ENCODE measurements at places on chromosomes 3 and 15.
A peak's percentile ranks its signal among the peaks of the same experiment; 100 is the strongest.

GRCh38 chr15:66938114-66938830 is 127.1 kb upstream of the SMAD3 start:
- DNase-seq = no peak

DNA sequence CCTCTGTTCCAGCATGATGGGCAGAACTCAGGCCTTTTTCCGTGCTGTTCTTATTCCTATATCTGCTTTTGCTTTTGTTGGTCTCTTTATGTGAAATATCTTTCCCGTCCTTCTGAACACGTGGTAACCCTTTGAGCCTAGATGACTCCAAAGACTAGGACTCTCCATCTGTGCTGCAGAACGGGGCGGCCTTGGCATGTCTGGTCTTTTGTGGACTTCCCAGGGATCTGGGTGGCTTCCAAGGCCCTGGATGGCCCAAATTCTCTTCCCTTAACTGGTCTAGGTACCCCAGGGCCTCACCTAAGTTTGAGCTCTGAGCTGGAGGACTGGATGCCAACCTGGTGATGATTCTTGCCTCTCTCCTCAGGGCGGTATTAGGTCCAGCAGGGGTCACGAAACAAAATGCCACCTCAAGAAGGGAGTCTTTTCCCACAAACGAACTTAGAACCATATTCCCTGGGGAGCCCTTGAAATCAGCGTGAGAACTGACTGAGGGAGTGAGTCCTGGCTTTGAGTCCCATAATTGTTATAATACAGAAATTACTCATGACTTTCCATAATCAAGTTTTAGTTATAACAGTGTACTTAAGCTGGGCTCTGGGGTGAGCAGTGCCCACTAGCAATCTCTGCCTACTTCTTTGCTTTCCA is 13.8 kb downstream of the TLNRD1 start:
- DNase-seq = no peak

GRCh38 chr15:100760357-100760903 is 119.2 kb upstream of the ALDH1A3 start:
- DNase-seq = no peak

- no peak for DNase-seq
Measured at GRCh38 chr3:115301364-115301860, 154.3 kb upstream of the ZBTB20 start.

DNA sequence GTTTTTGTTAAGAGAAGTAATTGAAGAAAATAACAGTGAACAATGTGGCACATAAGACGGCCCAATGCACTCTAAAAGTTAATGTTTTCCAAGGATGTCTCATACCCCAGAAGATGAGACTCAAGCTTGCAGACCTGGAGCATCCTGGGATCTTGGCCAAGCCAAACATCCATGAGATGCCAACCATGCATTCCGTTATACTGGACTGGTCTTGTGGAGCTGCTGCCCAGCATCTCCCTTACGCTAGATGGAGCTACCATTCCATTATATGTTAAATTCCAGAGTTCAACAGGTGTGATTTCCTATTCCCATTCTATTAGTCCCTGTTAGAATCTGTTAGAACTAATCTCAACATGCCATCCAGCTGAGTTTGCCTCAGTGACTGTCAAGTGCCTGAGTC is 181.8 kb downstream of the PDCD6IP start:
- DNase-seq = no peak

GRCh38 chr3:66372681-66373350 is 128.0 kb downstream of the LRIG1 start:
- DNase-seq = peak; percentile 10

DNA sequence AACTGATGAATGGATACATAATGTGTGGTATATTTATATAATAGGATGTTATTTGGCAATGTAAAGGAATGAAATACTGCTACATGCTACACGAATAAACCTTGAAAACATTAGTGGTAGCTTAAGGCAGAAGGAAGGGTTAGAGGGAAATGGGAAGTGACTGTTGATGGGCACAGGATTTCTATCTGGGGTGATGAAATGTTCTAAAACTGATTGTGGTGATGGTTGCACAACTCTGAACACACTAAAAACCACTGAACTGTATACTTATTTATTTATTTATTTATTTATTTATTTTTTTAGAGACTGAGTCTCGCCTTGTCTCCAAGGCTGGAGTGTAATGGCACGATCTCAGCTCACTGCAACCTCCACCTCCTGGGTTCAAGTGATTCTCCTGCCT is 24.8 kb upstream of the SHISA5 start:
- DNase-seq = no peak

DNA sequence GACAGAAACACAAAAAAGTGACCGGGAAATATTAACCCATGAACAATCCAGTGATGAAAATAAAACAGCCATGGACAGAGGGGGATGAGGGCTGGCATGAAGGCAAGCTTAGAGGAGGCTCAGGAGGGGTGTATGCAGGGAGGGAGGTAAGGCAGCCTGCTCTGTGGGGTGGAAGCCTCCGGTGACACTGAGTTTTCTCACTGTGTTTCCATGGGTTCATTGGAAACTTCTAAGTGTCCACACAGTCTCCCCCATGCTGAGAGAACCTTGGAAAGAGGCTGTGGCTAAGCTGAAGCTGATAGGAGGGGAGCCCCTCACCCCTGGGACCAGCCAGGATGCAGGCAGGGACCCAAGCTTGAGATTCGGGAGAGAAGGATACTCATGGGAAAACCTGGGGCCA is 6.8 kb upstream of the SKOR1 start:
- no peak for DNase-seq

GRCh38 chr15:80816936-80817335 is 37.8 kb downstream of the CEMIP start:
- no peak for DNase-seq

GRCh38 chr3:76198086-76198485 is 412.7 kb upstream of the ZNF717 start:
- DNase-seq = no peak

DNA sequence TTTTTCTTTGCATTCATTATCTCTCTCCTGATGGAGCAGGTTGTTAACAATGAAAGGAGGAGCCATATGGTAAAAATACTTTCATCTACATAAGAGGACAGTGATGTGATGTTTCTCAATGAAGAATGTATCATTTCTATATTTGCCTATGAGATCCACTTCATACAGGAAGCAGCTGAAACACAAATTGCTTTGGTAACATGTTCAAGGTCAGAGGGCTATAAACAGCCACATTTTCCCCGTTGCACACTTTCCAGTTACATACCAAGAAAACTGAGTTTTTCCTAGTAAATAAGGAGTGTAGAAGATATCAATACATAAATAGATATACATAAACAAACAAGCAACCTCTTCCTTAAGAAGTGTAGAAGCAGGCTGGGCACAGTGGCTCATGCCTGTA is 32.6 kb upstream of the GYG1 start:
- DNase-seq = no peak

DNA sequence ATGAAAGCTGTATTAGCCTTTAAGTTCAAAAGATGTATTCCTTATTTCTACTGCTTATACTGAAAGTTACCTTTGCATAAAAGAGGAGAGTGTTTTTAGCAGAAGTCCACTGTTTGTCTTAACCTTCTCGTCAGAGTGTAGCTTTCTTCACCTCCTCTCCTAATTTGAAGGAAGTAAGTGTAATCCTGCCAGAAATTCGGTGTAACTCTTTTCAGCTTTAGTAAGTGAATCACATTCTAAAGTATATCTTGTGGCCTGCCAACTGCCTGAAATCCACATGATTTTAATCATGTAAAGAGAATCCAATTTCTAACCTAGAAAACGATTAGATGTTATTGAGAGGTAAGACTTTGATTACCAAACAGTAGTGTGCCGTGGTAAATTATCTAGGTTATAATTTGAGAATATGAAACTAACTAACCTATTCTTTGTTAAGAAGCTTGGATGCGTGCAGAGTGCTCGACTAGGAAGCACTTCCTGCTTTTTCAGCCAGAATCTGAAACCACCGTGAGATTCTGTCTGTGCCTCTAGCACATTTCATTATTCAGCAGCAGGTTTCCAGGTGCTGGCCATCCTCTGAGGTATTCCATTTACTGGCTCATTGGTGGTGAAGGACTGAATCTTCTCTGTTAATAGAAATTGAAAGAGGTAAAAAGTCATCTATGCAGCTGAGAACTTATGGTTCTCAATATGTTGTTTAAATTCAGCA is 7.5 kb downstream of the GYG1 start:
- DNase-seq = no peak

DNA sequence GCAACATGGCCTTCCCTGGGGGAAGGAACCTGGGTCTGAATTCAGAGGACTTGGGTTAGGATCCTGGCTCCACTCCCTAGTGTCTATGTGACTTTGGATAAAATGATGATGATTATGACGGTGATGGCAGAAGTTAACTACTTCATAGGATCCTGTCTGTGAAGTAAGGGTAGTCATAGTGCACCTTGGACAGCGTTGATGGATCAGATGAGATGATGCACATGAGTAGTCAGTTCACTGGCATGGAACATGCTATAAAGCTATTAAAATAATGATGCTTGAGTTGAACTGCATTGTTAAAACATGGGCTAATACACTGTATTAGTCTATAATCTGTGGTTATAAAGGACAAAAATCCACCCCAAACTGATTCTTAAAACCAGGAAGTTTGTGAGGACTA is 62.0 kb downstream of the EEFSEC start:
- no peak for DNase-seq

DNA sequence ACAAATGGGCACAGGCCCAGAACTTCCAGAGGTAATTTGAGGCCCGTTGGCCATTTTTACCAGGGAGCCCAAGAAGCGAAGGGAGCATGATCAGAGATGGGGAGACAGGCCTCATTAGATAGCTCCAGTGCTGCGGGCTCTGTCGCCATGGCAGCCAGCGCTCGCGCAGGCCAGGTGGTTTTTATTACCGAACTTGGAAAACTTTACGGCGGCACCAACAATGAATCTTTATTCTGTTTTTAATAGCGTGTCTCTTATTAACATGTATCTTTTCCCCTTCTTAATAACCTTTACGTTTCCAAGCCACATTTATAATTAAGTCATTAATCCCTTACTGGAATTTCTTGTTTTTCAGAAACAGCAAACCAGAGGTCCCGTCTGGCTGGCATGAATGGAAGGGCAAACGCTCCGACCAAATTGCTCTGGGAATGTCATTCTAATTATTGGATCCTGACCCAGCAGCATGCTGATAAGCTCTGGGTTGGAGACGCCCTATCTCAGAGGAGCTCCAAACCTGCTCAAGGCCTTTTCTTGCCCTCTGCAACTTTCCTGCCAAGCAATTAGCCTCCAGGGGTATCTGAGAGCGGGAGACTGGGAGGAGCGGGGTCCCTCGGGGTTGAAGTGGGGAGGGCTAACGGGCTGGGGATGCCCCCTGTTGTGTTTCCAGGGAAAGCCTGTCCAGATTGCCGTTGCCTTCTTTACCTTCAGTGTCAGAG is 256.4 kb downstream of the TLE3 start:
- DNase-seq = no peak

DNA sequence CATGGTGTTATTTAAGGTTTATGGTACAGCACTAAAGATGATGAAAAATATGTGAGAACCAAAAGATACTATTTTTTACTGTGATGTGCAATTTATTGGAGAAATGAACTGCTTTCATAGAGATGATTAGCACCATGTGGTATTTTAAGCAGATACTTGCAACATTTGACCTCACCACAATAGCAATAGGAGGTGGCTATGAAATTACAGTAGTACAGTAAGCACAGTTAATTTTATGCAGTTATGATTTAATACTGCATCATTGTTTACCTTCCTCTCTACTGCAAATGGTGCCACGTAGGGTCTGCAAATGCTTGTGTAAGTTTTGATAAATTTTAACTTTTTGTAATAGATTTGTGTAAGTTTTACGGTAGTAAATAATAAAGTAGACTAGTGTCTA is 14.0 kb downstream of the PYGO1 start:
- no peak for DNase-seq

GRCh38 chr15:34768530-34768929 is 13.7 kb upstream of the GJD2 start:
- DNase-seq = no peak

GRCh38 chr3:87035339-87035738 is 44.4 kb upstream of the VGLL3 start:
- DNase-seq = no peak

DNA sequence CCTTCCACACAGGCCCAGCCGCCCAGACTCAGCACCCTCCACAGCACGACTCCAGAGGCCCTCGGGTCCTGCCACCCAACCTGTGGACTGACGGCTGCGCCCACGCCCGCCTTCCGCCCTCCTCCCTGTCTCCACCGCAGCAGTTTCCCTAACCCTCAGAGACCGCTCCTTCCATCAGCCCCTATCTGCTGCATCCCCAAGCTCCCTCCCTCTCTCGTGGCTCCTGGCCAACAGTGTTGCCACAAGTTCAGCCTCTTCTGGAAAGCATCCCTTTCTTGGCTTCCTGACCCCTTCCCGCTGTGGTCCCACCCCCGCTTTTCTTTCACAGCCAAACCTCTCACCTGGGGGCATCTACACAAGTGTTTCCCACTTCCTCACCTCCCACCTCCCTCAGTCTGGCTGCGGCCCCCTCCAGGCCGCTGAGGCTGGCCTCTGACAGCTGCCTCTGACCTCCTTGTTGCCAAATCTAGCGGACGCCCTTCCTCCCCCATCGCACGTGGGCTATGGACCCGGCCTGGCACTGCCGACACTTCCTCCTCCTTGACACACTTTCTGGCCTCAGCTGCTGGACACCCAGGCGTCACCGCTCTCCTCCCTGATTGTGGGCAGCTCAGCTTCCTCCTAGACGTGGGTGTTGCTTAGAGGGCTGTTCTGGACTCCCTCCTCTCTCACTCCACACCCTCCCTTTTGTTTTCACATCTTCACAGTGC is 168.8 kb upstream of the TLE3 start:
- DNase-seq = no peak

GRCh38 chr3:186476044-186476468 is 68.1 kb downstream of the CRYGS start:
- no peak for DNase-seq

DNA sequence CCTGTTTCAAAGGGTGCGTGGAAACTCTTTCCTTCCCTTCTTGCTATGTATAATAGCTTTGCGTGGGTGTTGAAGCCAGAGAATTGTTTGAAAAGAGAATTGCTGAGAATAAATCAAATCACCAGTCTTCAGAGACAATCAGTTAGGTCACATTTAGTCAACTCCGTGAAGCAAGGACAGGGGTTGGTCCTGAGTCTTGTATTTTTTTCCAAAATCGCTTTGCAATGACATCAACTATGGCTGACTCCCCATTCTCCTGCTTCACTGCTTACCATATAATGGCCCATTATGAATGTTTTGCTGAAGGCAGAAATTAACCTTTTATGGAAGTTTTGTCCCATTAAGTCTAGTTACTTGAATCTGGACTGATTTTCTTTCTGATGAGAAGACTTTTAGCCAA is 852.8 kb downstream of the AGBL1 start:
- DNase-seq = no peak

- no peak for DNase-seq
Measured at GRCh38 chr3:11605398-11605797, 38.3 kb downstream of the VGLL4 start.
